ENCODE measurements at places on chromosomes 5 and 9. TPM values are rescaled to one million over a fixed set of nuclear protein-coding genes. Genes with fewer than 3 reads are reported as not detected.

GARIN3 gene
- not detected for total RNA-seq

GRCh38 chr9:81666123-81666522, 23.2 kb downstream of the TLE1 start:
- DNase-seq, result no peak

DNA sequence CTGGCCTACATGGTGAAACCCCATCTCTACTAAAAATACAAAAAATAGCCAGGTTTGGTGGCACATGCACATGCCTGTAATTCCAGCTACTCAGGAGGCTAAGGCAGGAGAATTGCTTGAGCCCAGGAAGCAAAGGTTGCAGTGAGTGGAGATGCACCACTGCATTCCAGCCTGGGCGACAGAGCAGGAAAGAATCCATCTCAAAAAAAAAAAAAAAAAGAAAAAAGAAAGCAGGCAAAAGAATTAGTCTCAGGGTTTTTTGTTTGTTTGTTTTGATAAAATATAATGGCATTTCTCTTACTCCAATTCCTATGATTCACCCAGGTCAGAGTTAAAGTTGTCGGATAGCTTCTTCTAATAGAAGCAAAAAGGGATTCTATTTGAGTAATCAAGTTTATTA, 67.0 kb upstream of the ATG10 start:
- DNase-seq, result no peak

GRCh38 chr5:89080467-89081116, 197.6 kb upstream of the MEF2C start:
- DNase-seq, result no peak

DNA sequence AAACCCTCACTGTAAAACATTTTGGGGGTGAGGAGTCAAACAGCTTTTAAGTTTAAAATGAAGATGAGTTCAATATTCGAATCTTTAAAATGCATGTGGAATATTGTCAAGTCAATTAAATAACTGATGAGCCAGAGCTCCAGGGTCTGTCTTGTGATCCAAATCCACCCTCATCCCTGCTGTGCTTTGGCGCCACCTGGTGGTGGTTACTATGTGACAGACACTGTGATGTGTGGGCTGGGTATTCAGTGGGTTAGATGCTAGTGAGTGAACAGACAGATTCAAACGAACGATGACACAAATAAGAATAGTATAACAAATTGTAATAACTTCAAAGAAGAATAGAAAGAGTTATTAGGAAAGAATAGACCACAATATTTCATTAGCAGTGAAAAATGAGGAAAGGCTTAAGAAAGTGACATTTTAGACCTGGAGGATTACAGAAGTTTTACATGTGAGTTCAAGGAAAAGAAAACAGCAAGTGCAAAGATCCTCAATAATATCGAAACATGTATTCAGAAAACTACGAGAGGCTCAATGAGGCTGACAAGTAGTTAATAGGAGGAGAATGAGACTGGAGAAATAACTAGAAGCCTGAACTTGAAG, 51.4 kb upstream of the CHSY3 start:
- DNase-seq, result peak; percentile 69

GRCh38 chr5:54273715-54274114, 36.7 kb downstream of the ARL15 start:
- DNase-seq, result no peak

- DNase-seq, result no peak
These were observed 1.3 kb downstream of the PPP1R26 start for GRCh38 chr9:135480940-135481310.

RNF208 gene
- total RNA-seq, result 6.5 TPM

- no peak for DNase-seq
These were observed 54.5 kb upstream of the EQTN start for GRCh38 chr9:27351438-27351837.

ANKDD1B gene
- total RNA-seq, result 3.6 TPM

CARTPT gene
- not detected for total RNA-seq

DNA sequence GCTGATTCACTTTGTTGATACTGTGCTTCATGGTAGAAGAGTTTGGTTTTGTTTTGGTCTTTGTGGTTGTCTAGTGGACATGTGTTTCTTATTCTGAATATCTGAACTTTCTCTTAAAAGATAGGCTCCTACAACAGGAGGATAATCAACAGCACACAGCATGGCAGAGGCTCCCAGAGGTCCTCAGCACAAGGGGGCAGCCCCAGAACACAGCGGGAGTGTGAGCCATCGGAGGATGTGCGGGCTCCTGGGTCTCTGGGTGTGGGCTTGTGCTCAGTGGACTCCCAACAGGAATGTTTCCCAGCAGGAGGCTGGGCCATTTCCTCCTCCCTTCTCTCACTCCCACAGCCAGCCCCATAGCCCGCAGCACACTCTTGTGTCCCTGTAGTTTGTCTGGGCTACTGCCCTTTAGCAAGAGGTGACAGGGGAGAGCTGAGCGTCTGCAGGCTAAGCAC, 164.3 kb upstream of the OTULINL start:
- DNase-seq, result no peak

QRFP gene
- not detected for total RNA-seq

HSPB3 gene
- total RNA-seq, result 0.68 TPM

ZDHHC11B gene
- total RNA-seq, result 15.6 TPM

- no peak for DNase-seq
These were observed 6.8 kb downstream of the NDST1 start for GRCh38 chr5:150514708-150515211.

- DNase-seq, result no peak
These were observed 59.7 kb downstream of the PPARGC1B start for GRCh38 chr5:149789835-149790234.

TOR1B gene
- 19.5 TPM for total RNA-seq

SOX30 gene
- total RNA-seq, result 0.52 TPM

GRCh38 chr9:135086597-135087488, 625 bp upstream of the OLFM1 start:
- no peak for DNase-seq

GRCh38 chr9:3855929-3856328, 330.1 kb upstream of the RFX3 start:
- no peak for DNase-seq

DNA sequence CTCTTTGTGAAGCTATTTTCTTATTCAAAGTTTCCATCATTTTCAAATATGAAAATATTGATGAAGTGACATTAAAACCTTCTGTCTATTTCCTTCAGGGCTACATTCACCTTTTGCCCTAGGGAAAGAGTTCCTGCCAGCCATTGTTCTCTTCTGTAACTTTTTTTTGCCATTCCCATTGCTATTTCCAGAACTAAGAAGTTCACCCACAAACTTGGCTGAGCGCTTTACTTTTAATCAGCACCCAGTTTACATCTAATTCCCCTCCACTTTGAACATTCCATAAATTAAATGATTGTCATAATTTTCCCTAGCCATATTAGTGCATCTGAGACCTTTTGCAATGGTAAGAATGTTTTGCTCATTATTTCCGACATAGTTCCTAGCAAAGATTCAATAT, 4.4 kb downstream of the IL33 start:
- DNase-seq, result no peak

FYB1 gene
- total RNA-seq, result 17.9 TPM
